ENCODE measurements at places on chromosomes 2 and 18.

GRCh38 chr2:79370976-79371538 lies 141.8 kb upstream of the CTNNA2 start:
- no peak for DNase-seq

DNA sequence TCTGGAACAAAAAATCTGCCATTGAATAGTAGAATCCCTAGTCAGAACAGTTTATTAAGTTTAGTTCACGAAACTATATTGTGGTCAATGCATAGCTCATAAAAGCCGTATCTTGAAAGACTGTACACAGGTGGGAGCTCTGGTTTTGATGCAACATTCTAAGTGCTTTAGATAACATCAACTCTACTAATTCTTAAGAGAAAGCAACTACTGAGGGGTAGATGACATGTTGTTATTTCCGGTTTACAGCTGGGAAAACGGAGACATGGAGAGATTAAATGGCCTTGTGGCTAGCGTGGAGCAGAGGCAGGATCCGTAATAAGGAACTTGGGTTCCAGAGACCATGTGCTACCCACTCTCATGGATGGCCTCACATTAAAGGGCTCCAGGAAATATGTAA lies 4.2 kb upstream of the ITGA6 start:
- no peak for DNase-seq

DNA sequence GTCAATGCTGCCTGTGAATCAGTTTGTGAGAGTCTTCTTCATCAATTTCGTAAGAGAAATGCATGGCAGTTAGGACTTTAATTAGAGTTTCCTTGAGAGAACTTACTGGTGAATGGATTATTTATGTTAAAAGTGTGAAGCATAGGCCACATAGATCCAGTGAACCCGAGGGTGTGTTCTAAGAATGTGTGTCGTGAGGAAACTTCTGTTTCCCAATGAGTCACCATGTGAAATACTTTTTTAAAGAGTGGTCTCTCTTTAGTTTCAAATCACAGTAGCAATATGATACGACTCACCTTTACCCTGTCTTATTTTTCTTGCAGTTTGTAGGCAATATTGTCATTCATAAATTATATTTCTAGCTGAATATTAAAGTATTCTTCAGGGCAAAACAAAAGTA lies 18.5 kb downstream of the THSD7B start:
- DNase-seq: no peak

GRCh38 chr2:19838616-19839015 lies 63.2 kb downstream of the TTC32 start:
- no peak for DNase-seq

- DNase-seq: no peak
Measured at GRCh38 chr2:225994748-225995405, 595.4 kb downstream of the NYAP2 start.

DNA sequence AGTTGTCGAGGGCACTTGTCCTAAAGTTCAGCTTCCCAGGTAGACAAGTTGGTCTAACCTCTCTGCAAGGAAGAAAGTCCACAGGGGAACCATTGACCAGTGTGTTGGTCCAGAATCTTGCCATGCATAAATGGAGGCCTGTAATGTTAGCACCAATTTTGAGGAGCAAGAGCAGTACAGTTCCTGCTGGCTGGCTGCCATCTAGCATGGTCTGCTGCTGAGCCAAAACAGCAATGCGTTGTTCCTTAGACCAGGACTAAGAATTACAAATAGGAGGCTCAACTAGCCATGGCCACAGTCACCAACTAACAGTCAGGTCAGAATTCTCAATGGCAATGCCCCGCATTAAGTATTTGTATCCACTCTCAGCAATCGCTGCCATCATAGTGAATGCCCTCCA lies 72.8 kb upstream of the WIPF1 start:
- no peak for DNase-seq

GRCh38 chr2:39240758-39241157 lies 3.0 kb downstream of the CDKL4 start:
- no peak for DNase-seq

- DNase-seq: no peak
Measured at GRCh38 chr2:40087927-40088326, 308.9 kb upstream of the THUMPD2 start.

GRCh38 chr18:4276953-4277585 lies 178.0 kb downstream of the DLGAP1 start:
- no peak for DNase-seq

- peak; percentile 69 for DNase-seq
Measured at GRCh38 chr2:72579591-72580180, 246.1 kb downstream of the EXOC6B start.

DNA sequence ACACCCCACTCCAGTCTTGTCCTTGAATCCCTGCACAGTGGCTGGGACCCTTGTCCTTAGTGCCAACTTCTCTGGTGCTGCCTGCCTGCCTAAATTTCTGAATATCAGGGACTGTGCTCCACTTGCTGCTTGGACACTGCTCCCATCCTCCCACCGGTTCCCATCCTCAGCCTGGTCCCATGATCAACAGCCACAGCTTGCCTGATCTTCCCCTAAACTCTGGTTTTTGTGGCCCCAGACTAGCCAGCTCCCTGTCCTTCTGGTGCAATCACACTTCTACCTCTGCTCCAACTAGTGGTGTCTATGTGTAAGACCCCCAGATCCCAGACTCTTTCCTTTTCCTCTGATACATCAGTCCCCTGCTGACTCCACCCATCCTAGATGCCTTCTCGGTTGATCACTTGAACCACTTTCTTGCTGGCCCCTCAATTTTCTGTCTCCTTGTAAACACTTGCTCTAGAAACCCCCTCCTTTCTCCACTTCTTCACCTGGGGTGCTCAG lies 37.2 kb upstream of the POLE4 start:
- no peak for DNase-seq

- DNase-seq: no peak
Measured at GRCh38 chr2:30504731-30505130, 57.7 kb downstream of the LCLAT1 start.

- DNase-seq: no peak
Measured at GRCh38 chr18:22552254-22552653, 134.5 kb upstream of the CTAGE1 start.

DNA sequence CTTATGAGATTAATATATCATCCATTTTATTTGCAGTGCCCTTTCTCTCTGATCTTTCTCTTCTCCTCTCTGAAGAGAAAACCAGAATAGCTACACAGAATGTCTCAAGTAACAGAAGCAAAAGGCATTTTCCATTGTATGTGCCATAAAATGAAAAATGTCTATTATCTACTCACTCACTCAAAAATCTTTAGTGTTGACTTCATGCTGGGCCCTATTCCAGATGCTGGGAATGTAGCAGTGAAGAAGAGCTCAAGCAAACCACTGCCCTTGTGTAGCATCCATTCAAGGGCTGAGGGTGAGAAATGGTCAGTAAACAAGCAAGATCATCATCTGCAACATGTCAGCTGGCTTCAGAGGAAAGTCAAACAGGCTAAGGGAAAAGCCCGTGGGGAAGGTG lies 427.7 kb downstream of the METTL4 start:
- DNase-seq: no peak

GRCh38 chr2:20485612-20486388 lies 38.9 kb downstream of the RHOB start:
- no peak for DNase-seq

DNA sequence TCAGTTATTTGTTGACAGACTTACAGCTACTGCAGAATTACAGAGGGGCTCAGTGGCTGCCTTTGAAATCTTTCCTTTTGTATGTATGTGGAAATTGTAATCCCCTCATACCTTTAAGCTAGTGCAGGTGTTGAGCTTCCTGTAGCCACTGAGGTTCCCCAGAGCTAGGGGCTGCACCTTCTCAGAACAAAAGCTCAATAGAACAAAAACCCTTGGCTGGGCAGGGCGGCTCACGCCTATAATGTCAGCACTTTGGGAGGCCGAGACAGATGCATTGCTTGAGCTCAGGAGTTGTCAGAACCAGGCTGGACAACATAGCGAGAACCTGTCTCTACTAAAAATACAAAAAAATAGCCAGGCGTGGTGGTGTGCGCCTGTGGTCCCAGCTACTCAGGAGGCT lies 41.3 kb upstream of the CHMP1B start:
- DNase-seq: no peak

- no peak for DNase-seq
Measured at GRCh38 chr2:17242813-17243485, 275.3 kb downstream of the RAD51AP2 start.

DNA sequence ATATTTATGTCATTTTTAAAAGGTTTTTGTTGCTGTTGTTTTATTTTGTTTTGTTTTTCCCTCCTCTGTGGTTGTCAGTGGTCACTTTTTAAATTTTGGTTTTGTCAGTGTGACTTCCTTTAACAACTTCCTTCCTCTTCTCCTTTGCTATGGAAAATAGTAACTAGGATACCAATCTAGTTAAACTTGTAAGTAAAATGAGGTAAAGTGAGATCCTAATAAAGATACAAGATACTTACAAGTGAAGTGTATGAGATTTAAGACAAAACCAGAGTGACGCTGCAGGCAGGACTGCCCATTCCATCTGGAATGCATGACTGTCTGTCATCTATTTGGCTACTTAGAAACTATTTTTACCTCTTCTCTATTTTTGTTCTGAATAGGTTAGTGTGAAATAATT lies 30.6 kb upstream of the CREB1 start:
- DNase-seq: no peak

GRCh38 chr18:5841518-5841917 lies 53.8 kb downstream of the TMEM200C start:
- peak; percentile 50 for DNase-seq

- DNase-seq: no peak
Measured at GRCh38 chr2:127568128-127568527, 32.6 kb downstream of the MYO7B start.

- no peak for DNase-seq
Measured at GRCh38 chr2:195202163-195202845, 454.7 kb upstream of the SLC39A10 start.

GRCh38 chr2:197964720-197965119 lies 160.3 kb downstream of the PLCL1 start:
- DNase-seq: no peak

DNA sequence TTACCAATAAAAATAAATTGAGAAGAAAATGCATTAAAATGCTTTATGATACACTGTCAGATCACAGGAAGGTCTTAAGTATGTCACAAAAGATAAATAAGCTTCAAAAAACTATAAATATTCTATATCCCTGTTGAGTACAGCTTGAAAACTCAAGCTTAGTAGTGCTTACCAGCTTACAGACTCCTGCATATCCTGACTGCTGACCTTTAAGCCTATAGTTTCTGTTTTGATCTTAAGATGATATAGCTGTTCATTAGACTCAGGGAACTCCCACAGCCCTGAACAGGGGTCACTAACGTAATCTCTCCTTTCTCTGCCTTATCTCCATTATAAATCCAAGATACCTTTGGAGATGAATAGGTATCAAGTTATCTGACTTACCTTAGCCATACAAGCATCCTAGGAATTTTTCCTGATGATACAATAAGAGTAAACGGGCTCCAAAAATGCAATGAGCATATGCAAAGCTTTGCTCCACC lies 93.7 kb upstream of the RBBP8 start:
- DNase-seq: no peak

DNA sequence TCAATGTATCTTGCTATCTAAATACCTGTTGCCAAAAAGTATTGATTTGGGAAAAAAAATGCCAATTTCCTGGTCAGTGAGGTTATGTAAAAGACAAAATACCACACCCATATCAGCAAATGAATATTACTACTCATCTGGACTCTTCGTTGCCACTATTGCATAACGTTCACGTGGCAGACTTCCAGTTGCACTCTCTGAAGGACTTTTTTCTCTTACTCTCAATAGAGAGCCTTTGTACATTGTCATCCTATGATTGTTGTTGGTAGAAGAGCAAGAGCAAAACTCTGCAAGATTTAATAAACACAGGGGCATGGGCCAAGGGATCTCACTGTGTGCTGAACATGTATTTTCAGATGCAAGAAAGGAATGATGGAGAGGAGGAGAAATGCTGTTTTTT lies 689.8 kb downstream of the MBD2 start:
- DNase-seq: no peak

GRCh38 chr2:117943013-117943672 lies 70.7 kb downstream of the CCDC93 start:
- no peak for DNase-seq

GRCh38 chr2:174485788-174486562 lies 854 bp downstream of the GPR155 start:
- peak; percentile 41 for DNase-seq

DNA sequence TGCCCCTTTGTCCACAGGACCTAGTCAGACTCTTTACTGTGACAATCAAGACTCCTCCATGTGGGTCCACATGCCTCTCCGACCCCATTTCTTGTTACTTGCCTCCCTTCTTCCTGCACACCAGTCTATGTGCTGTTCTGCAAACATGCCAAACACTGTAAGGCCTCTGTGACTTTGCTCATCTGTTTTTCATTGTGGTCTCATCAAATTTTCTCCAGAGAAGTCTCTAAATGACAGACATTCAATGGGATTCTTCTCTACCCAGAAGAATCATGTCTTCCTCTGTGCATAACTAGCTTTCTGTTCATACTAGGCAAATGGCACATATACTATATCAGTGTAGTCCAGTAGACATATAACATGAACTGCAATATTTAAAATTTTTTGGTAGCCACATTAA lies 43.0 kb upstream of the KCNE4 start:
- no peak for DNase-seq

DNA sequence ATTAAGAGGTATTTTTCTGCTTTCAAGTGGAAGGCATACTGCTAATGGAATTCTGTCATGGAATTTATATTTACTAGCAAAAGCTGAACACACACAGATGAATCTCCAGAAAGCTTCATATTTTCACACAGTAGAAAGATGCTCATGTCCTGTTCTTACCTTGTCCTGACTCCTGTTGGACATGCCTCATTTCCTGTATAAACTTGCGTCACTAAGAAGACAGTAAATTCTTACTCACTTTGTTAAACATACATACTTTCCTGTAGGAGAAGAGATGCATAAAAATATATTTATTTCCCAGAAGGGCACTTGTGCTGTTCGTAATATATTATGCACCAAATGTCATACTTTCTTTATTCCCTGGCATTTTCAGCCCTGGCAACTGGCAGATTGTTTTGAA lies 238.3 kb upstream of the RASGRP3 start:
- DNase-seq: no peak

GRCh38 chr2:234950730-234951663 lies 820 bp upstream of the SH3BP4 start:
- DNase-seq: no peak

GRCh38 chr2:207151048-207151447 lies 14.7 kb downstream of the KLF7 start:
- DNase-seq: no peak
